Right ventricle myocardium inferior (tissue), 1 donor: ENCODE measurements at places on chromosomes 16 and 17.

DNA sequence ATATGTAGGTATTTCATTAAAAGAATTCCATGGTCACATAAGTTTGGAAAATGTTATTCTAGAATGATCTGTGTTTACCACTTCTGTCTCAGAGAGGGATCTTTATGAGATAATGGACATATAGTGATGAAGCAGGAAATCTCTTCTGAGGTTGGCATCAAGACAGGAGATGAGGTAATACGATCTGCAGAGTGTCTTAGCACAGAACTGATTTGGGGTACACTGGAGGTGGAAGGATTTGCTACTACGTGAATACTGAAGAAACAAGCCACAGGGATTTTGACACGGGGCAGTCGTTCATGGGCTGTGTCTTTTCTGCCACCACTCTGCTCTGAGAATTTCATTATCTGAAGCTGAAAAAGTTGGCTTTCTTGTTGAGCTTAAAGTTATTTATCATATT, 5.5 kb downstream of the CBFB start:
- DNase-seq, result no peak

- no peak for DNase-seq
Measured at GRCh38 chr17:7852262-7852670, 2.6 kb upstream of the TMEM88 start.

DNA sequence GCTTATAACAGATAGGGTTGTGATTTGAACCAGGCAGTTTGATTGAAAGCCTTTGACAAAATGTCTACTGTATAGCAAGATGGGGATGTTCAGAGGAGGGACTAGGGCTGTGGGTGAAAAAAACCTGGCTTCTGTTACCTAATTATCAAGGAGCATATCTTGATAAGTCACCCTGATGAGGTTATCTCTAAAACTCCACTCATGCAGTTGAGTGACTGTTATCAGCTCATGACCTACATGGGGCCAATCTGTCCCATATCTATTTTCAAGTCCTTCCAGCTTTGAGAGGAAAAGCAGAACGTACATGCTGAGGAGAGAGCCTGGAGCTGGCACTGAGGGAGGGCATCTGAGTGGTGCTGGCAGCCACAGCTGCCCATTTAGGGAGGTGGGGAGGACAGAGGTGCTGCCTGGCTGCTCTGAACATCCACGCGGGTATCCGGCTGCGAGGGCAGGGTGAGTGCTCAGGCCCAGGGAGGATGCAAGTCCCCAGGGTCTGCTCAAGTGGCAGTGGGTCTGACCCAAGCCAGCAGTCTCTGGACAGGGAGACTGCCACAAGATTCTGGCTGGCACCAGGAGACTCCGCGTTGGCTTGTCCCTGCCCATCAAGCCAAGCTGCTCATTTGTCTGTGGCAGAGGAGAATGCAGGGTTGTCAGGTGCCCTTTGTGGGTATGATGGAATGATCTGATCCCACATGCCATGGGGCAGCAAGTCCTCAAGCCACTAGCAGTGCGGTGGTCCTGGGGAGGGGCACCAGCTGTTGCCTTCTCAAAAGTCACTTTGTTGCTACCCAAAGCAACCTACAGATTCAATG, 29.2 kb downstream of the ATPAF2 start:
- no peak for DNase-seq

- no peak for DNase-seq
Measured at GRCh38 chr17:66711881-66712321, 123.0 kb upstream of the CACNG5 start.

GRCh38 chr16:89956505-89957215, 8.1 kb downstream of the DEF8 start:
- DNase-seq, result no peak
